ENCODE measurements at places on chromosomes 1 and 21. TPM values are rescaled to one million over a fixed set of nuclear protein-coding genes. Genes with fewer than 3 reads are reported as not detected.
A peak's percentile ranks its signal among the peaks of the same experiment; 100 is the strongest.

DNA sequence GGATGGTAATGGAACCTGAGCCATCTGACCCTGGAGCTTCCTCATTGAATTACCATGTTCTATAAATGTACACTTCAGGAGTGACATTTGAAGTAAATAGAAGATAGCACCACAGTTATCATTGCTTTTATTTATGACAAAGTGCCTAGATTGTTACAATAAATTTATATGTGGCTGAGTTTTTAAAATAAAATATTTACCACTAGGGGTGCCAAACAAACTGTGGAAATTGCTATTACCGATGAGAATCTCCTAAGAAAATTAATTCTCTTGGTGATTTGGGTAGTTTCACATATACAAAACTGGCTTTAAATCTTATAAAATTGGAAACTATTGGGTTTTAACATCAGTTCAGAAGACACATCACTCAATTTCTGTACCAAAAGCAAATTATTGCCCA, 1.4 kb upstream of the TNR start:
- no peaks in the 10 kb centered on the region for H3K4me1 ChIP-seq
- peaks cover 32% of the 10 kb centered on the region for H3K27me3 ChIP-seq
- H3K36me3 ChIP-seq = no peaks in the 10 kb centered on the region
- no peak overlapping the region for H3K4me3 ChIP-seq

DNA sequence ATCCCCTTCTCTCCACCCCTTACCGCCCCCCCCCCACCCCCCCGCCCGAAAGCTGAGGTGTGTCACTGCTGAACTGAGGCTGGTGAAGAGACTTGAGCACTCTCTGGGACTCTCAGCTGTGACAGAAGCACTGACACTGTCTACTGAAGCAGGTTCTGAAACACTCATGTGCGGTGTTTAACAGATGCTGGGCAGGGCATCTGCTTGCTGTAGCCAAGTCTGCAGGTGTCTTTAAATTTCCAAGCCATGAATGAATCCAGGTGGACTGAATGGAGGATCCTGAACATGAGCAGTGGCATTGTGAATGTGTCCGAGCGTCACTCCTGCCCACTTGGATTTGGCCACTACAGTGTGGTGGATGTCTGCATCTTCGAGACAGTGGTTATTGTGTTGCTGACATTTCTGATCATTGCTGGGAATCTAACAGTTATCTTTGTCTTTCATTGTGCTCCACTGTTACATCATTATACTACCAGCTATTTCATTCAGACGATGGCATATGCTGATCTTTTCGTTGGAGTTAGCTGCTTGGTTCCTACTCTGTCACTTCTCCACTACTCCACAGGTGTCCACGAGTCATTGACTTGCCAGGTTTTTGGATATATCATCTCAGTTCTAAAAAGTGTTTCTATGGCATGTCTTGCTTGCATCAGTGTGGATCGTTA, at the start of gene GPR52:
GPR52 (plus strand) TSS at position 99 of the 665 bp plus-strand sequence; CDS start at position 247, 148 bp downstream.
- DNase-seq = no peak
- H3K36me3 ChIP-seq = no peaks in the 10 kb centered on the region
- no peak within 1 kb of the TSS for H3K27ac ChIP-seq
- peaks cover 12% of the 10 kb centered on the region for H3K4me1 ChIP-seq
- H3K4me3 ChIP-seq = no peak within 1 kb of the TSS

DNA sequence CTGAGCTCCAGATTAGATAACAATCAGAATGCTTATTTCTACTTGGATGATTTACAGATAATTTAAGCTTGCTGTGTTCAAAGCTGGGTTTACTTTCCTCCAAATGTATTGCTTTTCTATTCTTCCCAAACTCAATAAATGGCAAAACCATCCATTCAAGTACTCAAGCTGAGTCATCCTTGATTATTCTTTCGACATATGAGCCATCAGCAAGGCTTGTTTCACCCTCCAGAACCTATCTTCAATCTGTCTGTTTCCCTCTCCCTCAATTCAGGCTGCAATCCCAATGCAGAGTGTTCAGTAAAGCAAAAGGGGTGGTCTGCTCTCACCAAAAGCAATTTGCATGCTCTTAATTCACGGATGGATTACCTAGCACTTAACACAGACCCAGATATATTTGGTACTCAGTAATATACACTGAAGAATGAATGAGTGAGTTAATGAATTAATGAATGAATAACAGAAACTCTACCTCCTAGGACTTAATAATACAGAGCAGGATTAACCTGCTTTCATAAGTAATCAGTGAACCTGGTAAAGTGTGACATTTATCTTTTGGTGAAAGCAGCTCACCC, 41.9 kb downstream of the DDR2 start:
- H3K36me3 ChIP-seq = peaks cover 2% of the 10 kb centered on the region
- peaks cover 8% of the 10 kb centered on the region for H3K27me3 ChIP-seq
- H3K27ac ChIP-seq = no peak overlapping the region
- no peaks in the 10 kb centered on the region for H3K4me1 ChIP-seq

GRCh38 chr21:42683371-42684108, 30.1 kb downstream of the PDE9A start:
- H3K4me3 ChIP-seq = peak overlapping the region; percentile 85
- H3K4me1 ChIP-seq = peaks cover 25% of the 10 kb centered on the region
- peak overlapping the region; percentile 85 for H3K27ac ChIP-seq
- no peak for DNase-seq
- no peaks in the 10 kb centered on the region for H3K36me3 ChIP-seq

- H3K27ac ChIP-seq = no peak overlapping the region
- H3K4me3 ChIP-seq = no peak overlapping the region
- peaks cover 18% of the 10 kb centered on the region for H3K36me3 ChIP-seq
- peaks cover 26% of the 10 kb centered on the region for H3K4me1 ChIP-seq
- DNase-seq = no peak
Measured at GRCh38 chr1:153746174-153746573, 18.3 kb downstream of the INTS3 start.

- peaks cover 17% of the 10 kb centered on the region for H3K36me3 ChIP-seq
- H3K4me1 ChIP-seq = peaks cover 31% of the 10 kb centered on the region
- no peaks in the 10 kb centered on the region for H3K27me3 ChIP-seq
- H3K27ac ChIP-seq = peak overlapping the region; percentile 19
Measured at GRCh38 chr1:207336559-207337467, 15.3 kb downstream of the CD55 start.

DNA sequence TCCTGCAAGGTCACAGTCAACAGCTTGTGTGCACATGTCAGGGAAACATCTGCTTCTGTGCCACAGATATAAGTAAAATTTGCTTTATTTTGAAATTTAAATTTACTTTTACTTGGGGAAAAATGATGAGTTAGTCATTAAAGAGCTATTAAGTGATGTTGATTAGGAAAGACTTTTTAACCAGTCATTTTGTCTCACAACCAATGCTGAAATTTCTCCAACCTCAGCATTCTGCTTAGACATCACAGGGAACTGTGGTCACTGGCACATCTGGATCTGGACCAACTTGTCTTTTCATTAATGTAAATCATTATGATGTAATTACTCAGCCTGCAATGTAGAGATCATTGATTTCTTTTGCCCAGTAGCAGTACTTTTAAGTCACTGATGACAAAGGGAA, 301.0 kb downstream of the TTLL7 start:
- no peak overlapping the region for H3K4me3 ChIP-seq
- DNase-seq = no peak
- peaks cover 20% of the 10 kb centered on the region for H3K27me3 ChIP-seq

Gene ALX3
- total RNA-seq = not detected

DNA sequence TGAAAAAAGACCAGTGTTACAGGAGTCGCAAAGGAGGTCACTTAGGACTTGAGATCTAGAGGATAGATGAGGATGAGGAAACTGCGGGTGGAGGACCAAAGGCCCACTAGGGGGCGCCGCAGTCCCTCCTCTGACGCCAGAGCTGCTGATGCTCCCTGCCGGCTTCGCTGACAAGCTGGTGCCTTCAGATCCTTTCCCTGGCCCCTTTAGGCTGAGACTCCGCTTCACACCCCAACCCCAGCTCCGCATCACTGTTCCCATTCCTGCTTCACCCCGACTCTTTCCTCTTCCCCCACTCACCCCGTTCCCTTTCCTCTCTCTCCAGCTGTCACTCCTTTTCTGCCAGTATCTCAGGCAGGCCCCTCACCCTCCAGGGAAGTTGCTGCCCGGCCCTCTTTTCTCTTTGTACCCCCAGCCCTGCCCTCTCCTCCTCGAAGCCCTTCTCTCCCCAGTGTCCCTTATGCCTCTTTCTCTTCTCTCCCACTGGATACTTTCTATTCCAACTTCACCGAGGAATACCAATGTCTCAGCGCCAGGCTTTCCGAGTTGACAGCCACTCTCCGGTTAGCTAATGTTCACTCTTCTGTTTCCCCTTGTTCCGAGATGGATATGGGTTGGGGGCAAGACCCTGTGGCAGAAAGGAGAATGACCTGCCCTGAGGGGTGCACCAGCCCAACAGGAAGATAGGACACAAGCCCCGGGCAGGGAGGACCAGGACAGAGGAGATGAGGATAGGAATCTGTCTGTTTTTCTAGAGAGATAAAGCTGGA, 4.5 kb downstream of the KCNJ9 start:
- peak overlapping the region; percentile 3 for H3K4me3 ChIP-seq
- peaks cover 15% of the 10 kb centered on the region for H3K36me3 ChIP-seq
- peak; percentile 54 for DNase-seq
- H3K27me3 ChIP-seq = peaks cover 25% of the 10 kb centered on the region
- H3K27ac ChIP-seq = no peak overlapping the region

DNA sequence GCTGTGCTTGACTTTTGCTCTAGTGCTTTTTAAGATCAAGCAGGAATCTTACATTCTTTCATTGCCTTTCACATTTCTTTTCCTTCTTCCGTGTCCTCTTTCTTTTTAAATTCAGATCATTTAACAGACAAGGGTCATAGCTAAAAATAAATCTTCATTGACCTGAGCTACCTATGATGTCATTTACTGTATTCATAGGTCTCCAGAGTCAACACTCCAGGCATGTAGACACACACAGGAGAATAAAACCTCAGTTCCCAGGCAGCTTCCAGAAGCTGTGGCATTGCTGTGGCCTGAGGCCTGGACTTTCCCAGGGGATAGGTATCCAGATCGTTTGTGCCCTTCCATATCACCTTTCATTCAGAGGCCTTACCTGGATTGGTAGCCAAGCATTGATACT, 38.5 kb upstream of the ENAH start:
- no peak for DNase-seq
- H3K4me1 ChIP-seq = no peaks in the 10 kb centered on the region
- H3K27me3 ChIP-seq = peaks cover 19% of the 10 kb centered on the region
- no peak overlapping the region for H3K27ac ChIP-seq

DNA sequence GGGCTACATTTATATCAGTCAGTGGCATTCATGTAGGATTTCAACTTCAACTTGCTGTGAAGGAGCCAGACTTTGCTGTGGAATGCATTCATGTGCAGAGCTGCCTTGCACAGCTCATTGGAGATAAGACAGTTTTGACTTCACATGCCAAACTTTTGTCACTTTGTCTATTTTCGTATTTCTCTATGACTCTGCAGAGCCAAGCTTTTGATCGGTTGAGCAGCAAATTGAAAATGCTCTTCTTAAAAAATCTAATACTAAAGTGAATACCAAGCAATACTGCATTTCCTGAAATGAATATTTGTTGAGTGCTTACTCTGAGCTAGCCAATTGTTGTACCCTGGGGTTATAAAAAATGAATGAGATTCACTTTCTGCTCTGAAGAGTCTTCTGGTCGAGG, 388.7 kb downstream of the ST6GALNAC3 start:
- H3K27me3 ChIP-seq = peaks cover 5% of the 10 kb centered on the region
- H3K36me3 ChIP-seq = no peaks in the 10 kb centered on the region
- H3K4me3 ChIP-seq = no peak overlapping the region
- H3K4me1 ChIP-seq = no peaks in the 10 kb centered on the region
- H3K27ac ChIP-seq = no peak overlapping the region
- DNase-seq = no peak

DNA sequence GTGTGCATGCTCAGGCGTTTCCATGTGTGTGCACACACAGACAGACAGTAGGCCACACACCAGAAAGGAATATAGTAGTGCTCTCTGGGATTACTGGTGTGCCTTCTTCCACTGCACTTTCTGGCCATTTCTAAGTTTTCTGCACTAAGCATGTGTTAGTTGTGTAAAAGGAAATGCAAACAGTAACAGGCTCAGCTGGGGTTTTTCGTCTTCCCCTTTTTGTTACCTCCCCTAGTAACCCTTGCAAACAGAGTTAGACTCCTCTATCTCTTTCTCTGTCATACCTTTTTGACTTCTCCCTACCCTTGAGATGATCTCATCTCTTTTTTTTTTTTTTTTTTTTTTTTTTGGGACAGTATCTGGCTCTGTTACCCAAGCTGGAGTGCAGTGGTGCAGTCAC, 196.3 kb downstream of the SDCCAG8 start:
- no peak overlapping the region for H3K27ac ChIP-seq

- H3K4me1 ChIP-seq = no peaks in the 10 kb centered on the region
- H3K4me3 ChIP-seq = no peak overlapping the region
Measured at GRCh38 chr1:183385340-183386144, 32.6 kb downstream of the NMNAT2 start.

Gene MYOM3
- not detected for total RNA-seq

Gene SPRR4
- total RNA-seq = not detected

Gene OVAAL
- total RNA-seq = not detected

DNA sequence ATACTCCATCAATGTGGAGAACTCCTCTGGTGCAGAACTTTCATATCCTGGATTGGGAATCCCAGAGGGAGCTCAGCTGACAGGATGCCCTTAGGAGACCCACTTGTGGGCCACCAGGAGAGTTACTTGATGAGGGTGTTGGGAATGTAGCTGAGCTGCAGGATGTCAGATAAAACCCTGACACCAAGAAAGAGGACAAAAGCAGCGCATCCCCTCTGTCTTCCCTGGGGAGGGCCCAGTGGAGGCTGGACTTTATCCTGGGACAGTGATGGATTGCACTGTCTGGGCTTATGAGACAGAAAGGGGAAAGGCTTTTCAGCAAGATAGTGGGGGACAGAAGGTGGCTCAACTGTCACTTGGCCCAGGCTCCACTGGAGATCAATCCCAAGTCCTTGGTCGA, 88.1 kb upstream of the BCAR3 start:
- H3K36me3 ChIP-seq = no peaks in the 10 kb centered on the region
- peaks cover 6% of the 10 kb centered on the region for H3K27me3 ChIP-seq
- no peak overlapping the region for H3K27ac ChIP-seq
- no peak for DNase-seq

Gene CD247
- total RNA-seq = 265 TPM

GRCh38 chr1:4021974-4022268, 121.8 kb upstream of the C1orf174 start:
- peaks cover 2% of the 10 kb centered on the region for H3K4me1 ChIP-seq
- no peak overlapping the region for H3K27ac ChIP-seq
- H3K4me3 ChIP-seq = no peak overlapping the region
- no peak for DNase-seq
- H3K36me3 ChIP-seq = no peaks in the 10 kb centered on the region

GRCh38 chr1:159866905-159867663, 4.6 kb upstream of the VSIG8 start:
- peaks cover 15% of the 10 kb centered on the region for H3K27me3 ChIP-seq
- DNase-seq = no peak
- H3K36me3 ChIP-seq = peaks cover 4% of the 10 kb centered on the region
- no peak overlapping the region for H3K4me3 ChIP-seq
- H3K27ac ChIP-seq = peak overlapping the region; percentile 74
- H3K4me1 ChIP-seq = peaks cover 13% of the 10 kb centered on the region

All from T-helper 17 cell (primary cell).